Ovary (tissue), 10 donors: ENCODE measurements at places on chromosomes 6 and 20.
A peak's percentile ranks its signal among the peaks of the same experiment; 100 is the strongest.

- no peak for DNase-seq
These were observed 302.3 kb downstream of the TENT5A start for GRCh38 chr6:81450180-81450579.

DNA sequence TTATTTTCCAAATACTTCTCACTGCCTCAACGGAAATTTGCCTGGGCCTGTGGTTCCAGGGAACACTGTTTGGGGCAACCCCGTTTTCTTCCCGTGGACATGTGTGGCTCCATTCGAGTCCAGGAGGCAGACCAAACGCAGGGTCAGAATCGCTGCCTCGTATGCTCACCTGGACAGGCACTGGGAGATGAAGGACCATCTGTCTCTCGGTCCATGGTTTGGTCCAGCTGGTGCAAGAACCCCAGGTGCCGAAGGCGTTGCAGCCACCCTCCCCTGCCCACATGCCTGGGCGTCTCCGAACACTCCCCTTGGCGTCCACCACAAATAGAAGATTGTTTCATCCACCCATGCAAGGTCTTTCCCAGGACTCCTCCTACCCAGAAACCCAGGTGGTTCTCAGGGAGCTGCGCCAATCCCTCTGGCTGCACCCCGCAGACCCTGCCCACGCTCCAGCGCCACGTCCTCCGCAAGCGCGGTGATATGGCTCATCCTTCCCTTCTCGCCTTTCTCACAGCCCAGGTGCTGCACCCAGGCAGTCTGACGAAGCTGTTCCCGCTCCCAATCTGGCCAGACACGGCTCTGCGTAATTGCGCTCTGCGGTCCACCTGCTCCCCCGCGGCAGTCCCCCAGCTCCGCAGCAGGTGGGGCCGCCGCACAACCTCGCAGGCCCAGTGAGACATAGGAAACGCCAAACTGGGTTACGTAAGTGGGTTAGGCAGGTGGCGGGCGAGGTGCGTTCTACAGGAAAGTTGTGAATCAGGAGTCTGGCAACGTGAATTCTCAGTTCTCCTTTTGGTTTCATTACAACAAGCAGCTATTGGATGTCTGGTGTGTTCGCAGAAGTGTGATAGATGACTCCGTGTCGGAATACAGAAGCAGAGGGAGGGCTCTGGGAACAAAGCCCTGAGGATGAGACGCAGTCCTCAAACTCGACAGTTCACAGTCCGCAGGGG lies 146.2 kb upstream of the ECI2 start:
- no peak for DNase-seq

DNA sequence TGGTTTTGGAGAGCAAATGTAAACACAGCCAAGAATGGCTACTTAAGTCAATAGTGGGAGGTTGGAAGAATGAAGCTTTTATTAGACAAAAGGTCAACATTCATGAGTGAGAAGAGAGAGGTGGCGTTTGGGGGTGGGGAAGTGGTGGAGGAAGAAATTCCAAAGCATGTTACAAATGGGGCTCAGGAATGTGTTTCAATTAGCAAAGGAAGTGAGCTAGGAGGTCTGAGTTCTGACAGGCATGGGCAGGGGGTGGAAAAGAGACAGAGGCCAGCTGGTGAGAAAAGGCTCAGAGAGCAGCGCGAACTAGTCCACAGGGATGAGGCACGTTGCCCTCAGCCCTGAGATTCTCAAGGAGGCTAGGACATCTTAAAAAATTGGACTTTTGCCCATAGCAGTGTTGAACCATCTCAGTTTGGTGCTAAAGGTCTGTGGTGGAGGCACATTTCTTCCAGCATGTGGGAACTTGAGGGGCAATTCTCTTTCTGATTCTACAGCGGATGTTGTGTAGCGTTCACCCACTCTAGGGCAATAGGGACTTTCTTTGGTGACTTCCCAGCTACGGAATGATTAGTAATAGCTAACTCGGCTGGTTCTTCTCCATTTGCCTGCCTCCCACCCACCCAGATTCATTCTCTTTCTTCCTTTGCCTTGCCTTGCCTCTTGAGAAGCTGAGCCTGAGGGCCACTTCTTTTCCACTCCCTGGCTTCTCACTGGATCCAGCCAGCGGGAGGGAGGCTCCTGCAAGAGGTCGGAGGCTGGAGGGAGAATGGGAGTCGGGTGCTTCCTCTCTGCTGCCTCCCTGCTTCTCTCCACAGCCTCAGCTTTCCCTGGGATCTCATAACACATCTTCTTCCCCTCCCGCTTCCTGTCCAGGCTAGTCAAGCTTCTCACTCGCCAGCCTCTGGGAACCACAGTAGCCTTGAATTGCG lies 45.1 kb upstream of the NEDD9 start:
- DNase-seq: peak; percentile 29

DNA sequence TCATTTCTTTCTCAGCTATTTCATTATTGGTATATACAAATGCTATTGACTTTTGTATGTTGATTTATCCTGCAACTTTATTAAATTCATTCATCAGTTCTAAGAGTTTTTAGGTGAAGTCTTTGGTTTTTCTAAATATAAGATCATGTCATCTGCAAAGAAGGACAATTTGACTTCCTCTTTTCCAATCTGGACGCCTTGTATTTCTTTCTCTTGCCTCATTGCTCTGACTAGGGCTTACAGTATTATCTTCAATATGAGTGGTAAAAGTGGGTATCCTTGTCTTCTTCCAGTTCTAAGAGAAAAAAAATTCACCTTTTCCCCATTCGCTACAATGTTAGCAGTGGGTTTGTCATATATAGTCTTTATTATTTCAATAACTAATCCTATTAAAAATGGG lies 38.0 kb downstream of the KIF16B start:
- DNase-seq: no peak

- no peak for DNase-seq
These were observed 29.4 kb downstream of the UNC5CL start for GRCh38 chr6:41009669-41010068.

GRCh38 chr6:31131595-31131994 lies 7.3 kb downstream of the PSORS1C2 start:
- no peak for DNase-seq

DNA sequence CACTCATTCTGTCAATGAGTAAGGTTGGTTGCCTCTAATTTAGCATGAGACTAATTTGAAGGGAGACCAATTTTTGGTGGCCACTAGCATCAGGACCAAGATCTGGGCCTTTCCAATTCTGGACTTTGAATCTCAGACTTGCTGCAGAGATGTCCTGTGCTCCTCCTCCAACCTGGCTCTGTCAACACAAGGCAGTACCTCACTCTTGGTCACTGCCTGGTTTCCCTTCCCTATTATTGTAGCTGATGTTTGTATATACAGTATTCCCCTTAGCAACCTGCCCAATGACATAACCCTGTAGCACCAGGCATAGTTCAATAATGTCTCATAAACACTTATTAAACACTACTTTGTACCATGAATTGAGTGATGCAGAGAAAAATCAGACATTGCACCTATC lies 50.4 kb downstream of the UNC5CL start:
- no peak for DNase-seq

- no peak for DNase-seq
These were observed 103.4 kb upstream of the PDE10A start for GRCh38 chr6:165766457-165766856.

- DNase-seq: peak; percentile 93
These were observed 80.4 kb upstream of the MYL9 start for GRCh38 chr20:36460648-36461599.

GRCh38 chr20:7497985-7498384 lies 442.3 kb downstream of the HAO1 start:
- DNase-seq: no peak

GRCh38 chr6:162151021-162151665 lies 576.4 kb downstream of the PRKN start:
- no peak for DNase-seq

- peak; percentile 64 for DNase-seq
These were observed 34.2 kb downstream of the PIM1 start for GRCh38 chr6:37204014-37204751.

DNA sequence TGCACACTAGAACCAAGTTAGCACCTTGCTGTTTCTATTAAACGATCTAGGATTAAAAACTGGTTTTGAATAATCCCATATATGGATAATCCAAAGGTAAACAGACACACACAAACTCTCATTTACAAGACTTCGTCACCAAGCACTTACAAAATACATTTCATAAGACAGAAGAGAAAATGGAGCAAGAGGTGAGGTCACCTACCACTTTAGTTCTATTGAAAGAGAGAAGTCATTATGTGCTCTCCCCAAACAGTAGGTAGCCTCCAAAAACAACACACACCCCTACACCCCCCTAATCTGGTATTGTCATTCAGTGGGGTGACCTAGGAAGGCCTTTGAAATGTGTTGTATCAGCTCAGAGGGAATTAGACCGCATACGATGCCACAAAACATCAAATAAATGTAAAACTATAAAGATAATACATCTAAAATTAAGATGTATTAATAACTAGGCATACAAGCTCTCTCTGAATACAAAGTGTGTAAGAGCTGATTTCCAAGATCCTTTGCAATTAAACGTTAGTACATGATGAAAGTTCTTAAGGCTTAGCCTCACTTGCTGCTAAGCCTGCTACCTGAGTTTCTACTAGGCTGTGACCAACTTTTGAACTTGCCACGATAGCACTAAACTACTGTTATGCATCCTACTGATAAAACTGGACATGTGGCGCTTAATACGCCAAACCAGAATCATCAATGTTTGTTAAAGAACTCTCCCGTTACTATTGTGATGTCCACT lies 1.6 kb downstream of the SRPK1 start:
- no peak for DNase-seq

DNA sequence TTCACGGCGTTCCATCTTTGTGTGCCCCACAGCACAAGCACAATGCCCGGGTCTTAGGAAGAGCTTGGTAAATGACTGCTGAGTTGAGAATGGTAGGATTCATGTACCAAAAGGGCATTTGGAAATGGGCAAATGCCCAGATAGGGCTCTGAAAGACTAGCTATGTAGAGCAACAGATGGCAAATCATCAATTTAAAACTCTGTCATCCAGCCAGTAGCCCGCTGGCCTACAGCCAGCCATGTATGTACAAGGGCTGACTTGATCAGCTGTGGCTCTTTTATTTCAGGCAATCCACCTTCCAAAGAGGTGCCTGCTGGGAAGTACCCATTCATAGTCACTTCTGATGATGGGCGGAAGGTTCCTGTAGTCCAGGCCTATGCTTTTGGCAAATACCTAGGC lies 35.1 kb downstream of the NT5E start:
- DNase-seq: no peak

DNA sequence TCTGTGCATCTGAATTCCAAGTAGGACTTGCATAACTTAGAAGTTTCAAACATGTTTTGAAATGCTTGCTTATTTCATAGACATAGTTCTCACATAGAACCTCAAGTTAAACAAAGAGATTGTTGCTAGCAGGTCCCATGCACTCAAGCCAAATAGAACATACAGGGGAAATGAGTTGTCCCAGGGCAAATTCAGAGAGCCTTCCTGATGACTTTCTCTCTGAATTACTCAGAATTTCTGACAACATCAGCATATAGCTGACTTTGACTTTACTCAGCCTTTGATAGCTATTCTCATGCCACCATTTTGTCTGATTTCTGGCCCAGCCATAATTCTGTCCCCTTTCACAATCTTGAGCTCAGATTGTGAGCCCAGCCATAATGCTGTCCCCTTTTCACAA lies 333.2 kb upstream of the PLCB4 start:
- no peak for DNase-seq

DNA sequence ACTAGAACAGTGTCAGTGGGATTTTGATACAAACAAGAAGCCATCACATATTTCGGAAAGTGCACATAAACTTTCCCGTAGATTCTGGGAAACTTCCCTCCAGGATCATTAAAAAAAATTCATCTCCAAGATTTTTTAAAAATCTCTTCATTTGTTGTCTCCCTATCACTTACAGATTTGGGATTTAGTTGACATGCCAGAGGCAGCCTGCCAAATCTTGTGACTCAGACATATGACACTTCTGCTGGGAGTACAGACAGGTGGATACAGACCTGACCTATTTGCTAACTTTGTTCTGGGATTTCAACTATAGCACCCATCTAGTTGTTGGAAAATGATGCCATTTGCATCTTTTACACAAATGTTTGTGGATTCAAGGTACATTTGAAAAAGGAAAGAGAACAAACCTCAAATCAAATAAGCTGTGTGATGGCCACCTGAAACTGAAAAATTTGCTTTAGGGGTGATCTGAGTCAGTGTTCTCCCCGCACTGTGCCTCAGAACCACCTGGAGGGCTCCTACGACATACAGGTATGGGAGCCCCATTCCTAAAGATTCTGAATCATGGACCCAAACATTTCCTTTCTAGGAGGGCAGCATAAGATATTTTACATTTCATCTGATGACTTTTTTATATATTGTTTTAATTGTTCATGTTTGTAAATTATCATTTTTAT lies 21.9 kb upstream of the CD2AP start:
- no peak for DNase-seq

- no peak for DNase-seq
These were observed 34.4 kb downstream of the EDN3 start for GRCh38 chr20:59334651-59335300.

DNA sequence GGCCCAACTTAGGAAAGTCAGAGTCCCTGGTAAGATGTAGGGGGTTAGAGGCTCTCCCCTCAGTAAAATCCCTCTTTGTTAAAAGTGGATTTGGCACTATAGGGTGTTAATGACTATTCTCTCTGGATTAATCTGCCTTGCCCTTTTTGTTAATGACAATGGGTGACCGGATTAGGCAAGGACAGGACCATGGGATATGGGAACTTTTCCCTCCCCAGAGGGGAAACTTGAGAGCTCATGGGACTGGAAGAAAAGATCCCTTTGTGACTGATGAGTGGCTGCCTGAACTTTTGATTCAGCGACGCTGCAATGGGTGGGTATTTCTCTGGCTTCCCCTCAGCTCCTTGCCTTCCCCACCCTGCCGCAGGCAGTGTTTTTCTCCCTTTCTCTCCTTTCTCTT lies 12.2 kb upstream of the TAAR9 start:
- DNase-seq: no peak

DNA sequence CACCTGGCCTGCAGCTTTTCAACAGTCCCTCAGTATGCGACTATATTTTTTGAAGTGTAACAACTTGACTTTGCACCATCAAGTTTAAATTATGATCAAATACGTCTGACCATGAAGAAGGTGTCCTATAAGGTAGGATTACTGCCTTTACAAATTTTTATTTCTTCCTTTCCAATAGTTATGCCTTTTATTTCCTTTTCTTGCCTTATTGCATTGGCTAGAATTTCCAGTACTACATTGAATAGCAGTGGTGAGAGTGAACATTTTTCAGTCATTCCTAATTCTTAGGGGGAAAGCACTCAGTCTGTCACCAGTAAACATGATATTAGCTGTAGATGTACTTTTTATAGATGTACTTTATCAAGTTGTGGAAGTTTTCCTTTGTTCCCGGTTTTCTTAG lies 81.4 kb downstream of the IRAK1BP1 start:
- DNase-seq: no peak

DNA sequence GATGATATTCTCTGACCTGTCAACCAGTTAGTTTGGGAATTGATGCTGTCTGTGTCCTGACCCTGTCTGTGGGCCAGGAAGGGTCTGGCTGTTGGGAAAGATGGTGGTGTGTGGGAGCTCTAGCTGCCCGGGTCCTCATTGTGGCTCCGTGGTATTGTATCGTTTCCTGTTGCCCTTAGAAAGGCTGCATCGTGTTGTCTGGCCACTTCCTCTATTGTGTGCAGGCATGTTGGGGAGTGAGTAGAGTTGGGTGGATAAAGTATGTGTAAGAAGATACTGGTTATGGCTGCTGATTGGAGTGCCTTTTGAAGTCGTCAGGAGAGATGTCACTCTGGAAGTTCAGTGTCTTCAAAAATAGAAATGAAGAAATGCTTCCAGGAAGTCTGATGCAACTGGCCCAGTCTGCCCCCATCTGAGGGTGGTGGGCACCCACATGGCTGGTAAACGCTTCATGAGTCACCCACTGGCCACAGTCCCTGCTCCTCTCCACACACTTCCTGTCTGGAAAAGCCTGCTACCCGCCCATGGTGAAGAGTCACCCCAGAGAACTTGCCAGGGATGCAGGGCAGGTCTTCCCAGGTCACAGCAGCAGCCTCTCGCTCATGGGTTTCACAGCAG lies 27.9 kb downstream of the PPARD start:
- DNase-seq: no peak
